ENCODE measurements at places on chromosomes 3 and 15.

DNA sequence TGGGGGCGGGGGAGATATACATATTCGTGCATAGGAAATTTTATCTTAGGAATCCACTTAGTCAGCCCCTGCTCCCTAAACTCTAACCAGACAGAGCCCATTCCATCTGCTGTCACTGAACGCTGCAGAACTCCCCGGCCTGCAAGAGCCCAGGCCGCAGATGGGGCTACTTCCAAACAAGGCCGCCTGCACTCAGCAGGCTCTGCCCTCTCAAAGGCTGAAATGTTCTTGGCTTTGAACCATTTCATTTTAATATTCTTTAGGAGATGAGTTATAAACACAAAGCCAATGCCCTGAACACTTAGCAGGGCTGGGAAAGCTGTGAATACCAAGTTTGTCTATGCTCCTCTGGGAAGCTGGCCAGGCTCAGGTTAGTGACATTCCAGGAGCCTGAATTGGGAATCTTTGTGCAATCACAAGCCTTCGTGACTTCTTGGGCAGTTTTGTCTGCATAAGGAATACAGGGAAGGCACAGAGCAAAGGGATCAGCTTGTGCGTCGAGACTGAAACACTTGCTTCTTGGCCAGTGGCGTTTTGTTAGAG is 65.0 kb downstream of the SYNM start:
- DNase-seq: no peak

DNA sequence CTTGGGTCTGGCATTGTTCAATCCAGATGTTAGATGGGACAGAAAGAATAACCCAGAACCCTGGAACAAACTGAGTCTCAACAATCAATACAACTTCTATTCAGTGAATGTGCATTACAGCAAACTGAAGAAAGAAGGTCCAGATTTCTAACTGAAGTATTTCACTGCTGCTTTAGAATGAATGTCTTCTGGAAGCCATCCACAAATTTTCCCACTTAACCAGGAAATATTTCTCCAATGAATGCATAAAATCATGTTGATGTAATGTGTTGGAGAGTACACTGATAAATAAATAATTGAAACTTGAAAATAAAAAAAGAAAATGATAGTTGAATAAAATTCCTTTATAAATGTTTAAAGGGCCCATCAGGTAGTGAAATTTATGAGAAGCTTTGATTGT is 658.6 kb downstream of the ZBBX start:
- DNase-seq: no peak

- DNase-seq: no peak
Observed at GRCh38 chr15:96093063-96093462, 237.4 kb upstream of the NR2F2 start.

GRCh38 chr15:29437888-29438702 is 168.5 kb upstream of the NSMCE3 start:
- no peak for DNase-seq

- no peak for DNase-seq
Observed at GRCh38 chr3:111768571-111769100, 90.4 kb upstream of the PHLDB2 start.

DNA sequence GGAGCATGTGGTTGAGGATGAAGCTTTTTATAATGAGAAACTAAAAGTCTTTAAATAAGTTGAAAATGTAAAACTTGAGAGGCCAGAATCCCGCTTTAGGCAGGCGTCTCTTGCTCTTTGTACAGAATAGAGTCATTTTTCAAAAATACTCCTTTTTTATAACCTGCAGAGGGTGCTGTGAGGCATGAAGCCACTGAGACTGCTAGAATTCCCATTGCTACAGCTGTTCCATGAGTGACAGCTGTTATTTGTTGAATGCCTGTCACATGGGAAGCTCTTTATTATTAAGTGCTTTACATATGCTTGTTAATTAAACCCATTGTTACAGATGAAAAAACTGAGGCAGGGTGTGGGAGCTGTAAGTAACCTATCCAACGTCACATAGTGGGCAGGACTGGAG is 18.5 kb downstream of the MINAR1 start:
- no peak for DNase-seq

GRCh38 chr3:46695177-46695961 is 1.9 kb upstream of the ALS2CL start:
- DNase-seq: peak; percentile 52

DNA sequence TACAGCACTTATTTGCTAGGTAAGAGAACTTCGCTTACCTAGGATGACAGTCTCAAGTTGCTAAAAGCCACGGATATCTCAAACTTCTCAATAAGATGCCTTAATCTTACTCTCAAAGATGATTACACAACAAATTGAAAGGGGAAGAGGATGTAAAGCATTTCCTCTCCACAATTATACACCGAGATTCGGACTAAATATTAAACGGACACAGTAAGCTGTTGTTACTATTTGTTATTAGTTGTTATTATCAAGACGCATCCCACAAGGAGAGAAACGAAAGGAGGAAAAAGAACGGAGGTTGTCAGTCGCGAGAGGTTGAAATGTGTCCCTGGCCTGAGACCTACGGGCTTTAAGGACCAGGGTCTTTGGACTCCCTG is 660 bp downstream of the ZNF106 start:
- DNase-seq: peak; percentile 5

DNA sequence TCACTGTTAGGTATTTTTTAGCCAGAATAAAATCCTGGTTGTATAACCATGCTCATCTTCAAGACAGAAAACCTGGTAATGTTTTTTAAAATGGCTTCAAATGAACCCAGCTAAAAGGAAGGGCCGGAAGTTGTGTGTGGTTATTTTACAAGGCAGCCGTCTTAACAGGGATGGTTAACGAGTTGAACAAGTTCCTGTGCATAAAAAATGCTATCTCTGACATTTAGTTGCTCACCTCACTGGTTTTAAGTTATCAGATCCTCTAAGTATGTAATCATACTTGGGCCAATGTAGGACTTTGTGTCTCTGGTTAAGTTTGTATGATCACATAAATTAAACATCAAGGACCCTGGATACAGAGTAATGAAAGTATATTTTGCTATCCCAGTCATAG is 2.1 kb downstream of the ATP11B start:
- DNase-seq: peak; percentile 70

DNA sequence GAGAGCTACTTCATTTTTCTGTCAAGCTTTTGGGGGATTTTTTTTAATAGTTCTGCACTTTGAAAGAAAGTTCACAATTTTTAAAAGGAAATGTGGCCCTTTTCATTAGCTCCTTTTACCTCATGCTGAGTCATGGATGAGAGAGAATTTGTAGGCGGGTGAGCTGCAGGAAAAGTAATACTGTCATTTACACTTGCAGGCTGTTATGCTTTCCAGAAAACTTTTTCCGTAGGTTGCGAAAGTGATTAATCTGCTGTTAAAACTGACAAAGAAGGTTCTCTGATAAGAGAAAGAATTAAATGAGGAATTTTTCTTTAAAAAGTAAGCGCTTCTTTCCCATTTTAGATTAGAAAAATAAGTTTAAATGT is 430.2 kb downstream of the LPP start:
- peak; percentile 16 for DNase-seq

GRCh38 chr3:24339266-24339825 is 155.3 kb downstream of the THRB start:
- DNase-seq: no peak

- DNase-seq: no peak
Observed at GRCh38 chr3:189235214-189235613, 63.4 kb downstream of the TPRG1 start.

GRCh38 chr15:39238443-39238842 is 342.4 kb upstream of the THBS1 start:
- DNase-seq: no peak

DNA sequence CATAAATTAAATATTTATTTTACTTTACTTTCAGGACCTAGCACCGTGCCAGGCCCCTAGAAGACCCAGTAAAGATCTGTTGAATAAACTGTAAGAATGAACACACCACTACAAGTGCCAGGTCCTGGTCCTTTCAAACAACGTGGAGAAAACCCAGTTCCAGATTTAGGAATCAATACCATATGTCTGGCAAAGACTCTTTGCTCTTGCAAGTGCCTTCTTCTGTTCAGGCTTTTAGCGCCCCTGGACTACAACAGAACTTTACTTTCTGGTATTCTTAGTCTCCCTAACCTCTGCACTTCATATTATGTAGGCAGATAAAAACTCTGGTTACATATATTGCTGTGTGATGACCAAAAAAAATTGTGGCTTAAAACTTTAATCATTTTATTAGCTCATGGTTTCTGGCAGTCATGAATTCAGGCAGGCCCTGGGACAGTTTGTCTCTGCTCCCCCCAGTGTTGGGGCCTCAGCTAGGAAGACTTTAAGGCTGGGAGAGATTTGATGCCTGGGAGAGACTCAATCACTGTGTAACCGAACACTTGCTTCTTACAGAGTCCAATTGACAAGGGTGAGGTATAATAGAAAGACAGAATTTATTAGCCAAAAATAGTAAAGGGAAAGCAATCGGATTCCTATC is 2.9 kb upstream of the PSMA4 start:
- DNase-seq: no peak

- DNase-seq: no peak
Observed at GRCh38 chr3:155502630-155503029, 209.1 kb upstream of the STRIT1 start.

- no peak for DNase-seq
Observed at GRCh38 chr3:108501535-108501934, 8.9 kb downstream of the MYH15 start.

DNA sequence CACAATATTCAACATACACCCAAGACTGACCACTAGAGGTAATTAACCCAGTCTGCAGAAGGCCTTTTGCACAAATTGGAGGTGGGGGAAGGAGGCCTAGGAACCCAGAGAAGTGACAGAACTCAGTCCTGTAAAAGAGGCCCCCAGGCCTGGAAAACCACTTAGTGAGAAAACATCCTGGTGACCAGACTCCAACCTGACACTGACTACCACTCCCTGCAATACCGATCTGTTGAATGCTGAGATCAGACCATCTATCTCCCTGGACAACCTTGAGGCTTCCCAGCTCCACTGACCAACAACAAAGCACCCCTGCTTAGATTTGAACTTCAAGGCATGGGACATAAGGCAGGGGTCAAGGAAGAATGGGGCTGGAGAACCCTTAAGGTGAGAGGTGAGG is 261.9 kb upstream of the WNT5A start:
- no peak for DNase-seq

GRCh38 chr3:42701371-42702065 is 1.1 kb downstream of the HHATL start:
- DNase-seq: peak; percentile 55

DNA sequence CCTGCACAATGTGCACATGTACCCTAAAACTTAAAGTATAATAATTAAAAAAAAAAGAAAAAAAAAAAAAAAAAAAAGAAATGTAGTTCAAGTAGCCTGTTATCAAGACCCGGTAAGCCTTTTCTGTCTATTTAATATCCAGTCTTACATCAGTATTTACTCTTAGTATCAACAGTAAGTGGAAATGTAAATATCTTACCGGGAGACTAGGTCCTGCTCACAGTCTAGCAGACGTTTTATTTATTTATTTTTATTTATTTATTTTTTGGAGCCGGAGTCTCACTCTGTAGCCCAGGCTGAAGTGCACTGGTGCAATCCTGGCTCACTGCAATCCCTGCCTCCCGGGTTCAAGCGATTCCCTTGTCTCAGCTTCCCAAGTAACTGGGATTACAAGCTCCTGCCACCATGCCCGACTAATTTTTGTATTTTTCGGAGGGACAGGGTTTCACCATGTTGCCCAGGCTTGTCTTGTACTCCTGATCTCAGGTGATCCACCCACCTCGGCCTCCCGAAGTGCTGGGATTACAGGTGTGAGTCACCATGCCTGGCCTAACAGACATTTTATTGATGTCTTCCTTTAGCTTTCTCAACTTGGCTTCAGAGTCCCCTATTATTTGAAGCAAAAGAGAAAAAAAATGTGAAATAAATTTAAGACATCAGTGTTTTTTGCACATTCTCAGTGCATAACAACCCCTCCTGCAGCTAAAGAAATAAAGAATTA is 19.9 kb downstream of the C2CD4B start:
- no peak for DNase-seq

GRCh38 chr3:155110996-155111901 is 31.1 kb downstream of the MME start:
- no peak for DNase-seq

DNA sequence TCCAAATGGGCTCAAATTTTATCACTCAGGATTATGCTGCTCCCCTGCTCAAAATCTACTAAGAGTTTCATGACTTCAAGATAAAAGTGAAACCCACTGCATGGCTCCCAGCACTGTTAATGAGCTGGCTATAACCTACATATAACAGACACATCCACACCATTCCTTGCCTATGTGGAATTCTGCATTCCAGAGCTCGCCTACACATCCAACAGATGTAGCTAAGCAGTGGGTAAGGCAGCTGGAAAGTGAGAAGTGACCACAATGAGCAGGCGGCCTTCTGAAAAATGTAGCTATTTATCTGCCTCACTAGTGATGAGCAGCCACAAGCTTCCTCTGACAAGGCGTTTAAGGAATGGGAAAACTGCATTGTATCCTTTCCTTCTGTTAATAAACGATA is 92.0 kb upstream of the TRIM42 start:
- no peak for DNase-seq

DNA sequence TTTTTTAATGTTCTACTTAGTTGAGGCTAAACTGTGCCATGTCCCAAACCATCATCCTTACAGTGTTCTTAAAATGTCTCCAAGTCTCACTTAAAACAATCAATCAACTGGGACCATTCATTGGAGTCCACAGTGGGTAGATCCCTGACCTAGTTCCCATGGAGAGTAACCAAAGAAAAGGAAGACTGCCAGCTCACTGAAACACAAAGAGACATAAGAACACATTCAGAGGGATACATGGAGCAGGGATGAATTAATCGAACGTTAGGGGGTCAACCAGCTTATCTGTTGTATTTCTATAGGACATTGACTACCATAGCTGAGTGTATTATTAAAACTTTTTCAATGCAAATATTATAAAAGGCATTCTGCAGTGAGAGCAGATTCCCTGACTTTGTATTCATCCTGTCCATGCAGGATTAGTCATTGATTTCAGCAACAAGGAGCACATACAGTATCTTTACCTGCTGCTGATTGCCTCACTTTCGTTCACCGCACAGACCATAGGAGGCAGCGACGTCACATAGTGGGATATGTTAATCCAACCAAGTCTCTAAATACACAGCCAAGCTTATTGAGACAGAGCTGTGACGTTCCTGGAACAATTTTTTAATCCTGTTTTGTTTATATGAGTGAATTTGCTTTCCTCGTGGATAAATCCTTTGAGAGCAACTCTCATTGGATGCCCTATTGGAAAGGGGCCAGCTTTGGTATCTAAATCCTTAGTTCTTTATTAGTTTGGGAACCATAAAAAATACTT is 364.9 kb upstream of the RBMS3 start:
- DNase-seq: no peak

DNA sequence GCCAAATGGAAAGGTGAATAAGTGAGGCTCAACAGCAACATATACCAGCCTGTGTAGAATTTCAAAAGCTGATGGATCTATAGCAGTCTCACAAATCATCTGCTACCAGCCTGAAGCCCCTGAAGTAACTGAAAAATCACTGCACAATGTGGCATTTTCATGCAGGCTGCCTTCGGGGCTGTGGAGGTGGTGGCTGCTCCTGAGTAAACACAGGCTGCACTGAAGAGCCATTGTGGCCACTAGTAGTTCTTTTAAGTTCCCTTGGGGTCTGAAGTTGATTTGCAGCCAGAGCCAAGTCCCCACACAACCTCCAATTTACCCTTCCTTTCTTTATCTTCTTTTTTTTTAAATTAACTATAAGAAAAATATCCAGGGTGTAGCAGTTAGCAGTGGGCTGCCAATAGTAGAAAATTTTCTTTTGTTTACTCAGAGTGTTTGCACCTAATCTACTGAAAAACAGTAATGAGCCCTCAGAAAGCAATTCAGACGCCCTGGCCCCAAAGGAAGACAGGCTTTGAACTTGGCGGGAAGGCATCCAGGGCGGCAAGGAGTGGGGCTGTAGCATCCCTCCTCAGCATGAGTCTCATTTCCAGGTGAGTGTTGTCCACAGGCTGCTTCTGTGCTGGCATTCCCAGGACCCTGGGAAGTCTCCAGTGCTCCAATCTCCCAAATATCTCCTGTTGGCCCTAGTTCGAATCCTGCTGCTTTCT is 13.3 kb upstream of the SUSD5 start:
- no peak for DNase-seq
